ENCODE measurements at places on chromosomes 1 and 21. TPM values are rescaled to one million over a fixed set of nuclear protein-coding genes. Genes with fewer than 3 reads are reported as not detected.

RCC2 gene
- 38.5 TPM for total RNA-seq

NPHS2 gene
- total RNA-seq, result not detected

ZSCAN20 gene
- 3.9 TPM for total RNA-seq

PTGS2 gene
- total RNA-seq, result not detected

LAMC2 gene
- total RNA-seq, result not detected

TGFB2 gene
- total RNA-seq, result not detected

SLC5A9 gene
- not detected for total RNA-seq

ACOT11 gene
- 0.64 TPM for total RNA-seq

SGIP1 gene
- total RNA-seq, result not detected

GBP1 gene
- 74.2 TPM for total RNA-seq

EFNA1 gene
- total RNA-seq, result 1.9 TPM

LDLRAD1 gene
- total RNA-seq, result not detected

KIF17 gene
- not detected for total RNA-seq

LORICRIN gene
- not detected for total RNA-seq

All from CD4-positive, alpha-beta memory T cell (primary cell).